Neuronal stem cell (in vitro differentiated cells): ENCODE measurements at places on chromosomes 7 and 10.

GRCh38 chr7:29574659-29575058 is 11.0 kb downstream of the PRR15 start:
- no peak for DNase-seq

- no peak for DNase-seq
Measured at GRCh38 chr10:80194373-80195045, 10.8 kb downstream of the ANXA11 start.

- DNase-seq: no peak
Measured at GRCh38 chr10:124701881-124702656, 42.1 kb downstream of the FAM53B start.

GRCh38 chr10:110327262-110327914 is 22.7 kb upstream of the SMNDC1 start:
- DNase-seq: no peak

GRCh38 chr7:43666938-43667337 is 62.4 kb downstream of the COA1 start:
- no peak for DNase-seq

DNA sequence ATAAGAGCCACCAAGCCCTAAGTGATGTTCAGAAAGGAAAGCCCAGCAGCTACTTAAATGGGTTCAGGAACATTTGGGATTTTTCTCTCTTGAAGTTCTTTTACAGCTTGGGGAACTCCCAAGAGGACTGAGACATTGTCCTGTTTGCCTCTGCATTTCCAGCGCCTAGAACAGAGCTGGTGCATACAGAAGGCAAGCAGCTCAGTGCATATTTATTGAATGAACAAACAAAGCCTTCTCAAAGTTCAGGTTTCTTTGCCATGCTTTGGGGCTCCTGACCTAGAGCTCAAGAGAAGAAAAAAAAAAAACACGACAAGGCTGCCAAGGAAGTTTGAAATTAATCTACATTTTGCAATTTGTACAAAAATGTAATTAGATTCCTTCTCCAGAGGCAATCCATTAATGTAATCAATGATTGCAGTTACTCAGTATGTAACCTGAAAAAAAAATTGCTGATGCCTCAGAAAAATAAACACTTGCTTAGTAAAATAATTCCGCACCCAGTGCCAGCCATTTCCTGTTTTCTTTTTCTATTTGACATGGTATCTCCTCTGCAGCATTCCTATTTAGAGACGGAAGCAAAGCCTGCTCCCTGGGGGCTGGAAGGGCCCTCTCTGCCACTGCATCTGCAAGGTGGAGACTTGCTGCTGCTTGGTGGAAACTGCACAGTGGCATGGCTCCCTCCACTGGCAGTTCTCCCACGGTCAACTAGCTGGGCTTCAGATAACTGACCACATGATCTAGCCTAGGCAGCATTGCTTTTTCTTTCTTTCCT is 157.3 kb downstream of the TMEM178B start:
- DNase-seq: no peak

GRCh38 chr7:5408777-5409176 is 14.9 kb downstream of the TNRC18 start:
- DNase-seq: no peak

DNA sequence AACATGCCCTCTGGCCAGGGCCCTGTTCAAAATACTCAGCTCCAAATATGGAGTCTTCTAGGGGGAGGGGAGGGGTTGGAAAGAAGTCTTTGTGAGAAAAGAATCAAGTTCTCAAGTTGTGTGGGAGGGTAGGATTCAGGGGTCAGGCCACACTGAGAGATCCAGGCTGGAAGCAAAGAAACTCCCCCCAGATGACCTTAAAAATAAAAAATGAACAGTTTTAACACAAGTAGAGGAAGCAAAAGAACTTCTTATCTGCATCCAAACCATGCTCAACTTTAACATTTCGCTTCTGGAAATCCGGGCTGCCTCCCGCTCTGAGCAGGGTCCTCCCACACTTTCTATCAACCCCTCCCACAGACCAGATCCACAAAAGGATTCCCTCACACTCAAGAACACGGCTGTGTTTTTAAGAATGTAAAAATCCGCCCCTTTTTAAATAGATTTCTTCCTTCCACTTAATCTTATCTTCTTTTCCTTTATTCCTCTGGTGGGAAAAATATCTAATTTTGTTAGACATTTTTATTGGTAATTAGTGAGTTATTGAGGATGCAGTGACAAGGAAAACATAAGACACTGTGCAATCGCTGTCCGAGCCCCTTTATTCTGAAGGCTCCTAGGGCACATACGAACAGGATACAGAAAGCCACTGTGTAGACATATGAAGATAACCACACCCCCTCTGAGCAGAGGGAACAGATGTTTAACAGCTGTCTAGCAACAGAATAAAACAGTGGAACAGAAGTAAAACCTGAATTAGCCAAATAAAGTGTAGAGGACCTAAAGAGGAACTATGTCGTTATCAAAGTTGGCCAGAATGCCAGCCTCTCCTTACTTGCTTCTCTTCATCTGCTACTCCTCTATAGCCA is 43.8 kb downstream of the CYTH3 start:
- DNase-seq: no peak

GRCh38 chr7:33926535-33926934 is 21.2 kb downstream of the BMPER start:
- no peak for DNase-seq

GRCh38 chr10:96596422-96597407 is 9.9 kb upstream of the TM9SF3 start:
- DNase-seq: no peak

- DNase-seq: no peak
Measured at GRCh38 chr7:51188987-51189386, 127.6 kb downstream of the COBL start.

GRCh38 chr7:37119296-37119860 is 329.3 kb downstream of the ELMO1 start:
- no peak for DNase-seq

DNA sequence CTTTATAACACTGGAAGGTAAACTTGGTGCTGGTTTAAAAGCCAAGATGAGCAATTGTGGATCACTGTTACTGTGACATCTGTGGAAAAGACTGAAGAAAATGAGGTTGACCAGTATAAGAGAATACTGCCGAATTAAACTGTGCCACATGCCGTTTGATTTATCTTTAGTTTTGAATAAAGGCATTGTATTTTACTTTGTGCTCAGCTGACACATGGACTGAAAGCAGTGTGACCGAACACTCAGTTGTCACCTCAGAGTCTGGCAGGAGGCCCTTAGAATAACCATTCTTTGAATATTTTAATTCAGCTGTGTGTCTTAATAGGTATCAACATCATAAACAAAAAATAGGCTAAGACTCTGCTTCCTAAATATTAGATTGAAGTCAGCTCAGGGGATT is 133.7 kb upstream of the GJD4 start:
- DNase-seq: no peak

DNA sequence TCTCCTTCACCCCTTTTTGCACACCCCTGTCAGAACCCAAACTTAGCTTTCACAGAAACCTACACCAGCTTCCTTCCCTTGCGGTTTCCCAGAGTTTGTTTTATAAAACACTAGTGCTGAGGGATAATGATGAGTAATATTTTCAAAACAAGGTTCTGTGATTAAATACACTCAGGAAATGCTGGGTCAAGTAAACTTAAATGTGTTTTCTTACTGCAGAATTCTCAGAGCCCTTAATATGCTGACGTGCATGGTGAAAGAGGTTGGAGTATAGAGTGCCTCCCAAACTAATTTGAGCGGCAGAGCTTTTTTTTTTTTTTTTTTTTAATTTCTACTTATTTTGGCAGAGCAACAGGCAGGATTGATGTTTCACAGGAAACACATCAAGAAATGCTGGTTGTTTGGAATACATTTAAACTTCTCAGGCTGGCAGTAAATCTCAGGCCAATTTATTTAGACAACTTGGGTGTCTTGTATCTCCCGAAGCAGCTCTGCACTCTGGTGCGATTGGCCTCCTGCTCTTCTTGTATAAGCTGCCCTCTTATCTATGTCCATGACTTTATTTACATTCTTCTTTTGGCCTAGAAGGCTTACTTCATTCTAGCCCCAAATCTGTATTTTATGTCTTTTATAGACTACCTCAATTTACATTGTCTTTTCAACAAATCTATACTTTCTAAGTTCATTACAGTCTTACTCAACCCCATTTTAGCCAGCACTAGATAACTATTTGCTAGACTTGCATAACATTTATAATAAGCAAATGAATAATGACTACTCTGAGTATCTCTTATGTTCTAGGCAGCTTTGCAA is 165.4 kb downstream of the BMPER start:
- DNase-seq: no peak

- no peak for DNase-seq
Measured at GRCh38 chr7:20376796-20377195, 46.1 kb downstream of the ITGB8 start.

- no peak for DNase-seq
Measured at GRCh38 chr7:156474241-156474743, 166.3 kb upstream of the RNF32 start.

DNA sequence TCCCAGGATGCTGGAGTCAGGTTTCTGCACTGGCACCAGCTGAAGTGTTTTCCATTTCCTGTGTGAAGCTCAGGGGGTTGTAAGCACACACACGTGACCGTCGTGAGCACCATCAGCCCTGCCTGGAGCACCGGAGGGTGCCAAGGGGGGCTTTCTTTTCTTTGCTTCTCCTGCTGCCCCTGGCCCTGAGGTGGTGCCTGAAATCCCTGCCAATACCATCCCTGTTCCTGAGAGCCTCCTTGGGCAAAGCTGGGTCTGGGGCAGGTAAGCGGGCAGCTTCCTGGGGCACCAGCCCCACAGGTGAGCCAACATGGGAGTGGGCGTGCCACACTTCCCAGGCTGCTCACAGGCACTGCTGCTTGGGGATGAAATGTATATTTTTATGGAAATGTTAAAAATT is 593.6 kb downstream of the DNAJB6 start:
- DNase-seq: no peak

DNA sequence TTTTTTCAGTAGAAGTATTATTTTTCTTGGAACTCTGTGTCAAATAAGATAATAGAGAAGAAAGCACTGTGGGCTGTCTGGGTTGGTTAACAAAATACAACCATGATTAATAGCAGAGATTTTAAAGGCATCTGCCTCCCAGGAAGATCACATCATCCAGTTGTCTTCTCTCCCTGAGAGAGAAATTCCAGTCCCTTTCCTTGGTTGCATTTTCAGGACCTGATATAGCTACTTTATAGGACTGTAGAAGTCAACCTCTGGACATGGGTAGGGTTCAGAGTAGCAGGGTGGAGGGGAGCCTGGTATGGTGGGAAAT is 309.9 kb upstream of the IGFBP3 start:
- no peak for DNase-seq

DNA sequence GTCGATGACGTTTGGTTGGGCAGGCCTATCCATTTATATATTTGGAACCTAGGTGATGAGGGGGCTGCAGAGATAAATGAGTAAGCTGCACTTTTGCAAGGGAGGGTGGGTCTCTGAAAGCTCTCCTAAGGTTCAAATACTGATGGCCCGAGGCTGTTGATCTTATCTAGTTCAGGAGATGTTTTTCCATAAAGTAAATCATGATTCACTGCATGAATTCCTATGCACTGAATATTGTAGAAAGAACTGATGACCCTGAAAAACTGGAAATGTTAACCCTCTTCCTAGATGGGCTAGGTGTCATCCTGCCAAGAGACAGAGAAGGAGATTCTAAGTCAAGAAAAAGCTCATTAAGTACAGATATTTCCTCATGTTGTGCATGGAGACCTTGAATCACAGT is 459.9 kb downstream of the PLXNA4 start:
- DNase-seq: no peak

DNA sequence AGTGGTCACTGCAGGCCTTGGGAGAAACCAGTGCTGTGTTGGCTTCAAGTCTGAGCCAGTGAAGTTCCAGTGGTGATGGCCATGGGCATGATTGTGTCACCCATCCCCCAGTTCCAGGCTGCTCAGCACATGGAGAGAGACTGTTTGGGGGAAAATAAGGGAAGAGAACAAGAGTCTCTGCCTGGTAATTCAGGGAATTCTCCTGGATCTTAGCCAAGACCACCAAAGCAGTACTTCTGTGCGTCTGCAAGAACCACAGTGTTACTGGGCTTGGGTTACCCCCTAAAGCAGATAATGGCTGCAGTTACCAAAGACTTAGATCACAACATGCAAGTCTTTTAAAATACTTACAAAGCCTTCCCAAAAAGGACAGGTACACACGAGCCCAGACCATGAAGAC is 225.0 kb upstream of the SEMA3C start:
- no peak for DNase-seq

GRCh38 chr7:50358041-50358705 is 53.7 kb downstream of the IKZF1 start:
- DNase-seq: no peak

- DNase-seq: peak; percentile 69
Measured at GRCh38 chr7:55964261-55965099, at the start of gene NIPSNAP2. Gene NIPSNAP2, plus strand, starts transcription at chr7:55964585. Its CDS starts 25 bp downstream, at chr7:55964610.

- DNase-seq: no peak
Measured at GRCh38 chr10:12914111-12914510, 87.4 kb downstream of the CCDC3 start.

GRCh38 chr7:80189638-80190037 is 55.0 kb downstream of the GNAI1 start:
- no peak for DNase-seq

DNA sequence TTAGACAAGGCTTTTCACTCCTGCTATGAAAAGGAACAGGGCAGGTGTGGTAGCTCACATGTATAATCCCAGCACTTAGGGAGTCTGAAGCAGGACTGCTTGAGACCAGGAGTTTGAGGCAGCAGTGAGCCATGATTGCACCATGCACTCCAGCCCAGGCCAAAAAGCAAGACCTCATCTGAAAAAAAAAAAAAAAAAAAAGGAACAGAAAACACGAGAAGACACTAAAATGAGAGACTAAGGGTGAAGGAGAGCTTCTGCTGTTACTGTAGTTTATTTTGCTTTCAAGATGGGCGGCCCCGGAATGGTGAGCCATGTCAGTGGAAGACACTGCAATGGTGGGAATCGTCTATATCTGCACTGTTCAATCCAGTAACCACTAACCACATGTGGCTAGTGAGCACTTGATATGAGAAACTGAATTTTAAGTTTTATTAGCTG is 9.9 kb downstream of the PIP4K2A start:
- DNase-seq: no peak

GRCh38 chr7:25399000-25399750 is 170.9 kb upstream of the NPVF start:
- no peak for DNase-seq

DNA sequence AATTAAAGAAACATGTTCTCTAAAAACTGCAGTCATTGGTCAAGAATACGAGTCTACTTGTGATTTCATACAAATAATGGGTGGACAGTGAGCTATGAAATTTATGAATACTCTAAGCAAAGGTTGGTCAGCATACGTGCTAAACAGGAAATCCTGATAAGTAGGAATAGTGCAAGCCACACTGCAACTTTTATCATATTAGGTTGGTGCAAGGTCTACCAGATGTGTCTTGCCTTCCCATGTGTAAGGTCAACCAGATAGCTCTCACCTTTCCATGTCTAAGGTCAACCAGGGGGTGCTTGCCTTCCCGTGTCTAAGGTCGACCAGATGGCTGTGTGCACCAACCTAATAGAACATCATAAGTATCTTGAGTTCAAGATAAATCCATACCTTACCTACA is 2.0 kb upstream of the ITGB1 start:
- DNase-seq: no peak

GRCh38 chr10:29067161-29067560 is 221.7 kb upstream of the LYZL1 start:
- no peak for DNase-seq

GRCh38 chr10:13674645-13675588 is 88.2 kb downstream of the PRPF18 start:
- DNase-seq: no peak

GRCh38 chr7:142642316-142642715 is 107.0 kb upstream of the PRSS1 start:
- DNase-seq: no peak
